ENCODE measurements at places on chromosomes 7 and 10.

GRCh38 chr7:40843338-40843985, 708.7 kb downstream of the SUGCT start:
- no peak for ATAC-seq

GRCh38 chr10:47020471-47020870, 109.2 kb downstream of the PTPN20 start:
- no peak for ATAC-seq

- ATAC-seq = no peak
Measured at GRCh38 chr7:38187794-38188440, 9.9 kb downstream of the STARD3NL start.

DNA sequence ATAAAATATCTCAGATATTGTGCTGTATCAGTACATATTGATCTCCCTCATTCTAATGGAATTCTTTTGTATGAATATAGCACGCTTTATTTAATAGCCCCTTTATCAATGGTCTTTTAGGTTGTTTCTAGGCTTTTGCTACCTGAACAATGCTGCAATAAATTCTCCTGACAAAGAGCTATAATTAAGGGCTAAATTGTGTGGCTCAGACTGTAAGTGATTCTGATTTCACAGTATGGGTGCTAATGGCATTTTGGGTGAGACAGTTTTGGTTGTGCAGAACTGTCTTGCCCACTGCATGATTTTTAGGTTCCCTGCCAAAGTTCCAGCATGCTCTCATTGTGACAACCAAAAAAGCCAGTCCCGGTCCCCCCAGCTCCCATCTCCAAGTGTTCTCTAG, 363.2 kb downstream of the REEP3 start:
- no peak for ATAC-seq

- no peak for ATAC-seq
Measured at GRCh38 chr7:117096330-117096729, 143.0 kb downstream of the ST7 start.

DNA sequence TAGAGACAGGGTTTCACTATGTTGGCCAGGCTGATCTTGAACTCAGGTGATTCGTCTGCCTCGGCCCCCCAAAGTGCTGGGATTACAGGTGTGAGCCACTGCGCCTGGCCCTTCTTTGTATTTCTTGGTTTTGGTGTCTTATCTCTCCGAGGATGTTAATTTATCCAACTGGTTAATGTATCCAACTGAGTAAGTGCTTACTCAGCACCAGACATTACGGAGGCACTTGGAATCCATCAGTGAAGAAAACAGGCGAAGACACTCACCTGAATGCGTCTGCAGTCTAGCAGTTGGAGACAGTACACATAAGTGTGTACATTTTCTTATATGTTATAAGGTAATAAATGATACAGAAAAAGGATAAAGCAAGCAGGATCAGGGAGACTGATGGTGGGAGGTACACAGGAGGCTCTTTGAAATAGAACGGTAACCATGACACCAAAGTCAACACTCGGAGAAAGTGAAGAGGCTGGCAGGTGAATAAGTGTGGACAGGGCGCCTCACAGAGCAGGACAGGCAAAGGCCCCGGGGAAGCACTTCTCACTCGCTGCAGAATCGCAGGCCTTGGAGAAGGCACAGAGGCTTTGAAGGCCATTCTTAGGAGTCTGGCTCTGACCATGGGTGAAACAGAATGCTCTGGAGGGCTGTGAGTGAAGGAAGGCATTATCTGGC, 73.1 kb downstream of the LANCL2 start:
- peak; percentile 5 for ATAC-seq

- ATAC-seq = no peak
Measured at GRCh38 chr7:31651234-31652062, 35.6 kb upstream of the PPP1R17 start.

DNA sequence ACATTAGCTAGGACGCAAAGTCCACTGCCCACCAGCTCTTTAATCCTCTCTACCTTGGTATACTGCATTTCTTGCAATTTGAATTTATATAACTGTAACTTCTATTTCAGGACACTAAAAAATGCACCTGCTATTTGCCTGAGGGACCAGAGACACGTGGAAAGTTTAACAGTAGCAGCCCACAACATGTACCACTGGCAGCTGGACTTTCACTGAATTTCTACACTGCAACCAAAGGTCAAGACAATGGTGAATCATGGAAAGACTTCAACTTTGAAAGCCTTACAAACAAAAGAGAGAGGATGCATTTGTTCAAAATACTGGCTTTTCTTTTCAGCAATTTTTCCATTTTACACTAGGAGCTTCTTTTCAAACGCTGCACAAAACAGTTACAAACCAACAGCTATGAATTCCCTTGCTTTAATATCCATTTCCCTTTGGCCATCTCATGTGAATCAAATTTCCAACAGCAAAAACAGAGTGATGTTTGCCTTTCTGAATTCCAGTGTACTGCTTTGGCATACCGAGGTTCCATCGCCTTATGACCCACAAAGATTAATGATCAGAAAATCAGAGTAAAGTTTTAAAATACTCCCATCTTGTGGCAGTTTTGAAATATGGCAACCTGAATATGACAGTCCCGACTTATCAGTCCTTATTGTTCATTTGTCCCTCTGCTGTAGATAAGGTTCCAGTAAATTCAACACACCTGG, 29.9 kb upstream of the HNRNPH3 start:
- no peak for ATAC-seq

DNA sequence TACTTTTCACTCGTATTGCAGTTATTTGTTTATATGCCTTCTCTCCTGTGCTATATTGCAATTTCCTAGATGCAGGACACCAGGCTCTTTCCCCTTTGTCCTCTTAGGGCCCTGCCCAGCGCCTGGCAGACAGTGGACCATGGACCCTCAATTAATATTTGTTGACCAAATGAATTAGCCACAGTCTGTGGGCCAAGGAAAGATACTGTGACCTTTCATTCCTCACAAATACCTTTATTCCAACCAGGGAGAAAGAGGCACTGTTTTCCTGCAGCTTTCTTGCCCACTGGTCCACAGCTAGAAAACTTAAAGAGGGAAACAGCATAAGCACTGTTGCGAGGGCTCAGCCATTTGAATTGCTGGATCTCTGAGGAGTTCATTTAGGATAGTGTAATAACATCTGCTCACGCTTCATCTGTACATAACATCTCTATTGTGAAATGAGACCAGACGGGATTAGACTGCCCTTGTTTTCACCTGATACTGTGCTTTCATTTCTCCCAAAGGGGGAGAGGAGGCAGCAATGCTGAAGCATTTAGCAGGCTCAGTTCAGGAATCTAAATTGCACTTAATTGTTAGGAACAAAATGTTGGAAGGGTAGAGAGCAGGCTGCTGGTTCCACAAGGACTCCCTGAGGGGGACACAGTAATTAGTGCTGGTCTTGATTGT, 46.7 kb downstream of the TNS3 start:
- ATAC-seq = no peak

GRCh38 chr10:23253780-23254179, 61.7 kb downstream of the PTF1A start:
- no peak for ATAC-seq

DNA sequence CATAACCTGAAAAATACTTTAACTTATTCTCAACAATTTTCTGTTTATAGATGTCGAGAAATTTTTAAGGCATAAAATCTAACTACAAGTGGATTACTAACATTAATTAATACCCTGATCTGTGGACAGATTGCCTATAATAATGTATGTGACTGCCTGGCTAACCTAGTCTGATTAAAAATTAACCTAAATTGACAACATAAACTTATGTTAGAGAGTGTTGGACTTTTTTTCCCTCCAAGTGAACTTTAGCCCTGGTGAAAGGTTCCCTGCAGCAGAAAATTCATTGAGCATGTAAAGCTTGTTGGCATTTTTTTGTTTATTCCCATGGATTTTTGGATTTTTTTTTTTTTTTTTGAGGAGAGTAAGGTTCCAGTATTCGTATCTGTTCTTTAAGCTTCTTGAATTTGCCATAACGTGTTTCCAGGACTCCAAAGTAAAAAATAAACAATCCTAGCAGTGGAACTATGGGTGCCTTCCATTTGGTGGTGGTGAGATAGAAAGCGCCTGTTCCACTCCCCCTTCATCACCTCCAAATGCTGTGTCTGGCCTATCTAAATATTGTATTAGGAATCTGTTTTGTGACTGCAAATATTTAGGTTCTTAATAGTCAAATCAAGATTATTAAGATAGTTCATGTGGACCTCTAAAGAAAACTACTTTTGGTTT, 36.1 kb downstream of the NET1 start:
- no peak for ATAC-seq

GRCh38 chr7:28509251-28510025, 97.1 kb downstream of the CREB5 start:
- ATAC-seq = no peak

DNA sequence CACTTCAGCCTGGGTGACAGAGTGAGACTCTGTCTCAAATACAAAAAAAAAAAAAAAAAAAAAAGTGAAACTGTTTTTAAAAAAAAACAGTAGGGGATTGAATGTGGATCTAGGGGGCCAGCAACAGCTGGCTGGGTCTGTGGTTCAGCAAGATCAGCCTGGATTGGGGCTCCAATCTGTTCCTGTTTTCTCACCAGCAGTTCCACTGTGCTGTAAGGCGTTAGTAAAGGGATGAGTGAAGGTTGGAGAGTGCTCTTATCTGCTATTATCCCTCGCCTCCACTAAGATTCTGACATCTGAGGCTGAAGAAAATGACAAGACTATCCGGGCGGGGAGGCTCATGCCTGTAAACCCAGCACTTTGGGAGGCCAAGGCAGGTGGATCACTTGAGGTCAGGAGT, 41.6 kb upstream of the GTF2IRD1 start:
- ATAC-seq = no peak

DNA sequence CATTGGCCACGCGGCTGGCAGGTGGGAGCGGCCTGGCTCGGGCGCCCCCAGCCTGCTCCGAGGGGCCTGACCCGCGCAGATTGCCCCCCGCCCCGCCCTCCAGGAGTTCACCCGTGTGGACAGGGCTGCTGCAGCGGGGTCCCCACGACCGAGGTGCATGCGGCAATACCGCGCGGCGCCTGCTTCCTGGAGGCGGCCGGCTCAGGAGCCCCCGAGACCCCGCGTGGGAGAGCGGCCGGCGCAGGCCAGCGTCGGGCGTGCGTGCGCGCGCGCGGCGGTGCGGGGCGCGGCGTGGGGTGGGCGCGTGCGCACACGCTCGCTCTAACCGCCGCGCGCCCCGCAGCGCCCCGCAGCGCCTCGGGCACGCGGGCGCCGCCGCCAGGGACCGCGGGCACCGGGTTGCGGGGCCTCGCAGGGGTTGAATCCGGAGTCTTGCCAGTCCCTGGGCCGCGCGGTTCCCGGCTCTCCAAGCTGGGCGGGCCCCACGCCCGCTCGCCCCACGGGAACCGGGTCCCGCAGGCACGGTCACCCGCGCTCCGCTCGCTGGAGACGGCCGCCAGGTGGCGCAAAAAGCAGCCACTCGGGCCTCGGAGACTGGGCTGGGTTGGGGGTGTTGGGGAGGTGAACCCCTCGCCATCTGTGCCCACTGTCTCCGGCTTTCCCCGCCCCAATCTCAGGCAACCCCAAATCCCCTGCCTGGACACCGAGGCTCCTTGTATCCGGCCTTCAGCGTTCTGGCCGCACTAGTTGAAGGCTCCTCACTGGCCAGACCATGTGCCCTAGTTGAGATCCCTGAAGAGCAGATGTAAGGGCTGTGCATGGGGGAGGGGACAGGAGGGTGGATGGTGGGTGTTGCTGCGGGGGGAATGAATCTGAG, 1.3 kb upstream of the ACHE start:
- ATAC-seq = peak; percentile 61

DNA sequence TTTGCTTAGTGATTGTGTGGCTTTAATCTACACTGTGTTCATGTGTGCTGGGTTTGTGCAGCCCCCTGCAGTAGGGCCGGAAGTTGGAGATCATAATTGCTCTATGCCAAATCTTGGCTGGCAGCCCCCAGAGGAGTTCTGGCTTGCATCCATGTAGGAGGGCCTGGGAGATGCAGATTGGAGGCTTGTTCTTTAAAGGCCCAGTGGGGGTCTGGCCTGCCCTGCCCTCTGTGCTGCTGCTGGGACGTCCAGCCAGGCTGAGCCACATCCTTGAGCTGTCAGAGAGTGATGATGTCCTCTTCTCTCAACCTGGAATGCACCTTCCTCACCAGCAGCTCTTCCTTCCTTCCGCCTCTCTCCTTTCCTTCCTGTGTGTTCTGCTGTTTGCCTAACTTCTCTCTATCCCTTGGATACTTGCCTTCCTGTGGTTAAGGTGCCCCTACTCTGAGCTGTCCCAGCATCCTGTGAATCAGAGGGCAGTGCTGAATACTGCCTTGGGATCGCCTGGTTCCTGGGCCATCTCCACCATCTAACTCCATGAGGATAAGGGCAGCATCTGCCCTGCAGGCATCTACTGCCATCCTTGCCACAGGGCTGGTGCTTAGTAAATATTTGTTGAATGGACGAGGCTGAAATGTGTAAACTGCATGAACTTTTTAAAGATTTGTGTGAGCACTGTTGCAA, 30.2 kb downstream of the DOCK1 start:
- no peak for ATAC-seq

GRCh38 chr10:133043541-133044225, 44.0 kb upstream of the ADGRA1 start:
- ATAC-seq = no peak

GRCh38 chr10:17905491-17905890, 46.2 kb upstream of the SLC39A12 start:
- no peak for ATAC-seq

DNA sequence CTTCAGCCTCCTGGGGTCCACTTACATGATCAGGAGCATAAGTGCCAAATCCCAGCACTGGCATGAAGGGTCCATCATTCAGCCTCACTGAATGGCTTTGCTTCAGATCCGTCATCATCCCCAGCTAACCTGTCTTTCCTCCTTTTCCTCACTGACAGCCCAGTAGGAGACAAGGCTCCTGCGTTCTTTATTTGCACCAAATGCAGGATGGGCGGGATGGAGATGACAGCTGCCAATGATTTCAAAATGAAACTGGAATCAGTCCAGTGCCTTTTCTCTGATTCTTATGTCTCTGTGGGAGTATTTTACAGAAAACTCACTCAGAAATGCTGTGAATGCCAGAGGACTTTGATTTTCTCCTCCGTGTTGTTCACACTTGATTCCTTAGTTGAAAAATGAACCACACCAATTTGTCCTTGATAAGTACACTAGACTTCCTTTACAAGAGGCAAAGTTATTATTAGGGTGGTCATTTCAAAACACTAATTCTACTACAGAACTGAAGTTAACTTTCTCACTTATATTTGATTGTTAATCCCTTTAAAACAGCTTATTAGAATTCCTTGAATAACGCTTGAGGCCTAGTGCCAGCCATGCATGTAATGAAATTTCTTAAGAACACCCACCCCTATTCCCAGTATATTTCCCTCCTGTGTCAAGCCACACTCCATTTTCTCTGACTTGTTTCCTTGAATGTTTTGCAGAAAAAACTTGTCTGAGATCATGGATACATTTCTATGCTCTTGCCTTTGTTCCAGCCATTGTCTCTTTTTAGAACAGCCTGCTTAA, at the start of gene AKR1C8:
TSS of gene AKR1C8 (minus strand) at position 164 of the 789 bp plus-strand sequence. CDS start at position 118, 46 bp downstream.
- ATAC-seq = no peak

All from activated T-helper 17 cell treated with anti-CD3 and anti-CD28 coated beads, Interleukin-2, amount 50 U/mL, for 72 hours (primary cell).